ENCODE measurements at places on chromosomes 16 and 17.

DNA sequence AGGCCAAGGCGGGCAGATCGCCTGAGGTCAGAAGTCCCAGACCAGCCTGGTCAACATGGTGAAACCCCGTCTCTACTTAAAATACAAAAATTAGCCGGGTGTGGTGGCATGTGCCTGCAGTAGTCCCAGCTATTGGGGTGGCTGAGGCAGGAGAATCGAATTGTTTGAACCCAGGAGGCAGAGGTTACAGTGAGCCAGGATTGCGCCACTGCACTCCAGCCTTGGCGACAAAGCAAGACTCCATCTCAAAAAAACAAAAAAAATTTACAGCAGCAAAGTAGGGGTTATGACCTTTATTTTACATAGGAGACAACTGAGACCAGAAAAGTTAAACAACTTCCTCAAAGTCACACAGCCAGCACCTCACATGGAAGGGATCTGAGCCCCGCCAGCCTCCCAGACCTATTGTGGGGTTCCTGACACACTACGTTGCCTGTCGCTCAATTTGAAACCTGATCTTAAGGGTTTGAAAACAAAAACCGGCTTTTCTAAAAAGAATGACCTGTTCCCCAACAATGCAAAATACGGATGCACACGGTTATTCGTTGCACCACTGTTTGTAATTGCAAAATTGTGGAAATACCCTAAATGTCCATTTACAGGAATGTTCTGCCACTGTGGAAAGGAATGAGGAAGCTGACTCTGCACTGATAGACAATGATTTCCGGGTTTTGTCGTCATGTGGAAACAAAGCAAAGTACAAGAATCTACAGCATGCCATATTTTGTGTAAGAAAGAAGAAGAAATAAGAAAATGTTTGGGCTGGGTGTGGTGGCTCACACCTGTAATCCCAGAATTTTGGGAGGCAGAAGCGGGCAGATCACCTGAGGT, 77.2 kb downstream of the CNGB1 start:
- no peak for DNase-seq

GRCh38 chr17:59347975-59348391, 16.5 kb downstream of the YPEL2 start:
- DNase-seq = no peak

GRCh38 chr17:79065105-79065670, 9.4 kb upstream of the ENGASE start:
- DNase-seq = peak; percentile 66

DNA sequence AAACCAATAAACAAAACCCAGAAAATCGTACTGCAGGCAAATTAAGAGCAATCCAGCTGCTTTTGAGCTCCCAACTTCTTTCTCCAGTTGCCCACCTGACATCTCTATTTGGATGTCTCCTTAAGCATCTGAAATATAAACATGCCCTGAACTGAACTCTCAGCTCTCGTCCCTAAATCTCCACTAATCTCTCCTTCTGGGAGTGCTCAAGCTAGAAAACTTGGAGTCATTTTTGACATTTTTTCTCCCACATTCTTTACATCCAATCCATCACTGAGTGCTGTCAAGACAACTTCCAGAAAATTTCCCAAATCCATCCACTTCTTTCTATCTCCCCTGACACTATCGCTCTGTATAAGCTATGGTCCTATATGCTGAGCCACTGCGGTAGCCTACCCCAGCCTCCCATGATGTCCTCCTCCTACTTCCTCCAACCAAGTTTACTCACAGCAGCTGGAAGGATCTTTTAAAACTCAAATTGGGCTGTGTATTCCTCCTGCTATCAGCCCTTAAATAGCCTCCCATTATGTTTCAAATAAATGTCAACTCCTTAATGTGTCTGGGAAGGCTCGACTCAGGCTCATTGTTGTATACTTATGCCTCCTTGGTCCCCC, 53.1 kb downstream of the HS3ST3B1 start:
- DNase-seq = no peak

GRCh38 chr16:4314532-4315185, 1.2 kb upstream of the GLIS2 start:
- peak; percentile 38 for DNase-seq

DNA sequence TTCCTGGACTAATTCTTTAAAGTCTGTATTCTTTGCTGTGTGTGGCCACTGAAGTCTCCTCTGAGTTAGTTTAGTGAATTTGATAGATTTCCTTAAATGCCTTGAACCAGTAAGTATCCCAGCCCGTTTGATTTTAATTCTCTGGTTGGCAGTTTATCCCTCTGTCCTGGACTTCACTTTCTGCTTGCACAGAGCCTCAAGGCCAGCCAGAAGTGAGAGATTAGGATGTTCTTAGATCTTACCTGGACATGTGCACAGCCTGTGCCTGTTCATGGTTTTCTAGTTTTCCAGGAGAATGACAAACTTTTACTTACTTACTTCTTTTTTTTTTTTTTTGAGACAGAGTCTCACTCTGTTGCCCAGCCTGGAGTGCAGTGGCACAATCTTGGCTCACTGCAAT, 10.8 kb upstream of the SLC38A7 start:
- DNase-seq = no peak

- no peak for DNase-seq
These were observed 20.6 kb upstream of the ARHGAP17 start for GRCh38 chr16:25035494-25036405.

GRCh38 chr17:44438636-44439035, 49.2 kb upstream of the ITGA2B start:
- DNase-seq = peak; percentile 33

DNA sequence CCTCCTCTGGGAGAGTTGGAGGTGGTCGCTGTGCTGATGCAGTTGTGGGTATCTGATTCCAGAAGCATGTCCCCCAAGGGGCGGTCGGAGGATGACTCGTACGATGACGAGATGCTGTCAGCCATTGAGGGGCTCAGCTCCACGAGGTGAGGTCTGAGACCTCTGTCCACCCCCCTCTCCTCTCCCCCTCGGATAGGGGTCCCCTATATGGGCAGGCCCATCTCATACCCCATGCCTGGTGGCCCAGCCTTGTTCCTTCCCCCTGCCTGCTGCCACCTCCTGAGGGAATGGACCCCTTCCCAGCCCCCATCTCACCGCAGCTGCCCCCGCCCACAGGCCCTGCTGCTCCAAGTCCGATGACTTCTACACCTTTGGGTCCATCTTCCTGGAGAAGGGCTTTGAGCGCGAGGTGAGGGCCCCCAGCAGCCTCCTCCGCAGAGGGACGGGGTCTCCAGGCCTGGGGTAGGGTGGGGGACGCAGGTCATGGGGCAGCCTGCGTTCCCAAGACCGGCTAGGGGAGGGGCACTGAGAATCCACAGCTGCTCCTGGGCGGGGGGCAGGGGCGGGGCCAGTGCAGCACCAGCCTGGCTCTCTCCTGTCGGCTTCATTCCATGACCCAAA, 39.2 kb downstream of the ADCY7 start:
- DNase-seq = no peak

DNA sequence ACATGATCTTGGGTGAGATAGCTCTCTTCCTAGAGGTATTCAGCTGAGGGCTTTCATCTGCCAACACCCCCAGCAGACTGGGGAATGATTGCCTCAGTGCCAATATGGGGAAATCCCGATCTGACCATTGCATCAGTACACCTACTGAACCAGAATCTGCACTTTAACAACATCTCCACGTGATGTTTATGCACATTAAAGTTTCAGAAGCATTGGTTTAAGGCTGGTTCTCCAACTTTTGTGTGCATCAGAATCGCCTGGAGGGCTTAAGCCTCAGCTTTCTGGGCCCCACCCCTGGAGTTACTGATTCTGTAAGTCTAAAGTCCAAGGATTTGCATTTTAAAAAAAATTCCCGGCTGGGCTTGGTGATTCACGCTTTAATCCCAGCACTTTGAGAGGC, 123.6 kb upstream of the MED13 start:
- DNase-seq = no peak

- DNase-seq = no peak
These were observed 5.1 kb downstream of the CCL18 start for GRCh38 chr17:36069136-36069535.
